Peyer's patch (tissue), 4 donors: ENCODE measurements at places on chromosomes 13 and 19.

DNA sequence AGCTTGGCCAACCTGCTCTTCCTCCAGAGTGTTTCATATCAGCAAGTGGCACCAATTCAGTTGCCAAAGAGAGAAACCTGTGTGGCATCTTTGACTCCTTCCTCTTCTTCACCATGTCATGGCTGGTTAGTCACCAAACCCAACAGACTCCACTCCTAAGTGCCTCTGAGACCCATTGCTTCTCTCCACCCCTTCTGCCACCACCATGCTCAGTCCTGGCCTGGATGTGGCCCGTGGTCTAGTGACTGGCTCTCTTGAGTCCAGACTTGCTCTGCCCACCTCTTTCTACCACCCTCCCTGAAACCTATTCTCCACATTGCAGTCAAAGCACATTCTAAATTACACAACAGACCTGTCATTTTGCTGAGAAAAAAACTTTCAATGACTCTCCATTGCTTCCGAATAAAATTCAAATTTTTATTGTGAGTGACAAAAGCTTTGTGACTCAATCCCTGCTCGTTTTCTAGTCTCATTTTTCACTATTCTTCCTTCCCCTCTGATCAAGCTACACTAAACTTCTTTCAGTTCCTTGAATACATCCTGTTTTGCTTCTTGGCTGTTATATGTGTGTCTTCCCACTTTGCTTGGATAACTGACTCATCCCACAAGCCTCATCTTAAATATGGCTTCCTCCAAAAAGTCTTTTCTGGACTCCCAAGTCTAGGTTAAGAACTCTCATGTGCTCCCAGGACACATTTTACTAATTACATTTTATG lies 12.0 kb upstream of the TNFSF11 start:
- DNase-seq = no peak

DNA sequence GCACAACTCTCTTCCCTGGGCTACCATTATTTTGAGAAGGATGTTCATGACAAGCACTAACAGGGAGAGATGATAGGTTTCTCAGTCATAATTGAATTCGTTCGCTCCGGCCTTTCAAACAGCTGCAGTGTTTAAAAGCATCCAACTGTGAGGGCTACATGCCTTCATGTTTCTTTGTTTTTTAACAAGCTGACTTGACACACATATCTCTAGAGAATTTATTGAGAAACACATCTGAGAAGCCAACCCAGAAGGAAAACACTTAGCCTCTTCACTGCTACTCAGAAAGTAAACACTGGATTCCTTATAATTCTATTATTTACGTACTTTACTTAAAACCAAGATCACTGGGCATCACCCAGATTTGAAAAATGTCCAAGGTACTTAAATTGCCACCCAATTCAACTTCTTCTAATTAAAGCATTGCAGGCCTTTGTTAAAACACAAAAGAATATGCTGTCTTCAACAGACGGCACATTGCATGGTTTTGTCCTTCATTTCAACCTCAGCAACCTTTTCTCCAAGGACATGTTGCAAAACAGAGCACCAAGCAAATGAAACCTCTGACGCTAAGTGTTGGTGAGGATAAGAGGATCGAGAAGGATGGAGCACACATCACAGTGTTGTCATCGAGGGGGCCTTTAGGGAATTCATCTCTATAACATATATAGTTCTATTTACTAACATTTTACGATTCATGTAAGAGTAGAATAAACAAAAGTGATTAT lies 75.8 kb downstream of the TBC1D4 start:
- no peak for DNase-seq

GRCh38 chr19:13262450-13262849 lies 112.2 kb downstream of the IER2 start:
- DNase-seq = no peak

DNA sequence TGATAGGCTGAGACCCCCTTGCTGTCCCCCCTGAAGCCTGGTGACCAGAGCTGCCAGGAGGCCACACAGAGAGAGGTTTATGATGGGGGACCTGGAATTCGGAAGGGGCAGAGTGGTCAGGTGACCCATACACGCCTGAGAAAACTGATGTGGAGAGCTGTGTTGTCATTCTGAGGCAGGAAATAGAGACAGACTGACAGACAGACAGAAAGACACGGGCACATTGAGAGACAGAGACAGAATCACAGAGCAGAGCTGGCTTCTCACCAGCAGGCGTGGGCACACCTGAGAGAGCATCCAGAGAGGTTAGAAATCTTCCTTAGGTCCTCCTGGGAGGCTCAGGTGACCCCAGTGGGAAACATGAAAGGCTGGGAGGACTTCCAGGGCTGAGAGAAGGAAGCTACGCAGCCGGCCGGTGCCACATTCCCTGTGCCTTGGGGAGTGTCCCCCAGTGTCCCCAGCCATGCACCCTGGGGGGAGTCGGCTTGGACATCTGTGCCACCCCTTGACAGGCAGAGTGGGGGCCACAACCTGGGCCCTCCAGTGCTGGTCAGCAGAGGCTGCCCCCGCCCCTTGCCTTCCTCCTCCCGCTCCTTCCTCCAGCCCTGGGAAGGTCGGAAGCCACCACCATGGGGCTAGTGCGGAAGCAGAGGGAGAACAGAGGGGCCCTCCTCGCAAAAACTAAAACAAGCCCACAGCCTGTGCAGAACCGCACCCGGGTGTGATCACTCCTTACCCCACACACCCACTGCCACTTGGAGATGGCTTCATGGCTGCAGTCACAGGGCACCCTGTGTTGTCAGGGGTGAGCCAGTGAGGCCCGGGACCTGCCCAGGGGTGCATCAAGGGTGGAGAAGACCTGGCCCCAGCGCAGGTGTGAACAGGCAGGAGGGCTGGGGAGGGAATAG lies 2.2 kb downstream of the FFAR1 start:
- peak; percentile 34 for DNase-seq

- DNase-seq = no peak
Measured at GRCh38 chr13:113962975-113963374, 10.9 kb downstream of the C13orf46 start.

GRCh38 chr13:51257187-51257586 lies 35.0 kb downstream of the FAM124A start:
- no peak for DNase-seq

DNA sequence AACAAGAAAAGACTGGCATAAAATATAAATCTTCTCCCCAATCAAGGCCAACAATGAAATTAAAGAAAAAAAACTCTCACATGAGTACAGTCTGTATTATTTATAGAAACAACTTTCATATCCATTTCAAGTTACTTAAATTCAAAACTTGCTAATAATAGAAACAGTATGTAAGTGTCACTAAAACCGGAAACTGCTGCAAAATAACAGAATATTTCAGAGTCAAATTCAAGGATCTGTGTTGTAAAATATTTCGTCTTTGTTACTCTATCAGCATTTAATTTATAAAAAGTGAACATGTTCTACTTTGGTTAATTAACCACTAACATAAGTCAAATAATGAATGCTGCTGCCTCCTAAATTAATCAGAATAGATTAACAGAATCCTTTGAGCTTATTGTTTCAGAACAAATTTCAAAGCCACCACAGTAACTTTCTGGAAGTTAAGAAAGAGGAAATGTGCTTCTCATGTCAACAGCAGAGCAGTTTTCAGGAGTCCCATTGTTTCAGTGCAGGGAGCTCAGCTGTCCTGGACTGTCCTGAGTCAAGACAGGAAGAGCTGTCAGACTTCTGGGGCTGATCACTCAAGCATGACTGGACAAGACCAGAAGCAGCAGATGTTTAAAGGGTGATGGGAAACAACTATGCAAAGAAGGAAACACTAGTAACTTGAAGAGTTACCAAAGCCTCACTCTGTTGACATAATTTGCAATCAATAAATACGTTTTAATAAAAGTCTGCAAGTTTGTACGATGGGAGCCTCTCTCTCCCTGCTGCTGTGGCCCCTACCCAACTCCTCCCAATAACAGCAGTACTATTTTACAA lies 76.9 kb downstream of the FOXO1 start:
- DNase-seq = peak; percentile 74

- no peak for DNase-seq
Measured at GRCh38 chr13:37369616-37370015, 229.0 kb downstream of the POSTN start.

DNA sequence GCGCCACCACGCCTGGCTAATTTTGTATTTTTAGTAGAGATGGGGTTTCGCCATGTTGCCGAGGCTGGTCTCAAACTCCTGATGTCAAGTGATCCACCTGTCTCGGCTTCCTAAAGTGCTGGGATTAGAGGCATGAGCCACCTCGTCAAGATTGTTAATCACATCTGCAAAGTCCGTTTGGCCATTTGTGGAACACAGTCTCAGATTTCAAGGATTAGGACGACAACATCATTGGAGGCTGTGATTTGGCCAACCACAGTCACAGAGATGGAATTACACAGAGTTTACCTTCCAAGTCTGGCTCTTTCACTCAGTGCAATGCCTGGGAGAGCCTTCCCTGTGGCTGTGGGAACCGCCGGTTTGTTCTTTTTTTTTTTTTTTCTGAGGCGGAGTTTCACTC lies 17.8 kb downstream of the SULT2B1 start:
- no peak for DNase-seq

GRCh38 chr19:33261511-33262189 lies 36.0 kb upstream of the SLC7A10 start:
- no peak for DNase-seq

GRCh38 chr19:17555929-17556813 lies 722 bp downstream of the COLGALT1 start:
- peak; percentile 78 for DNase-seq

GRCh38 chr13:113952151-113952982 lies 21.5 kb downstream of the C13orf46 start:
- no peak for DNase-seq

GRCh38 chr13:24161980-24162525 lies 1.5 kb downstream of the SPATA13 start:
- DNase-seq = peak; percentile 73

GRCh38 chr13:48819899-48820298 lies 155.8 kb upstream of the FNDC3A start:
- no peak for DNase-seq
